ENCODE measurements at places on chromosomes 6 and 20.

GRCh38 chr20:14189794-14190402, 147.5 kb downstream of the FLRT3 start:
- peak; percentile 3 for DNase-seq

GRCh38 chr6:15911753-15912504, 217.0 kb upstream of the MYLIP start:
- DNase-seq = no peak

DNA sequence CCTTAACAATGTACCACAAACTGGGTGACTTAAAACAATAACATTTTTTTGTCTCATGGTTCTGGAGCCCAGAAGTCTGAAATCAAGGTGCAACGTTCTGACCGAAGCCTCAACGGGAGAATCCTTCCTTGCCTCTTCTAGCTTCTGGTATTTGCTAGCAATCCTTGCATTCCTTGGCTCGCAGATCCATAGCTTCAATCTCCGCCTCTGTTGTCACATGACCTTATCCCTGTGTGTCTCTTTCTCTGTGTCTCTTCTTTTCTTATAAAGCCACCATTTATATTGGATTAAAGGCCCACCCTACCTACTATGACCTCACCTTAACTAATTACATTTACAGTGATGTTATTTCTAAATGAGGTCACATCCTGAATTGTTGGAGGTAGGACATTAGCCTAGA, 37.2 kb upstream of the DOK5 start:
- DNase-seq = no peak

DNA sequence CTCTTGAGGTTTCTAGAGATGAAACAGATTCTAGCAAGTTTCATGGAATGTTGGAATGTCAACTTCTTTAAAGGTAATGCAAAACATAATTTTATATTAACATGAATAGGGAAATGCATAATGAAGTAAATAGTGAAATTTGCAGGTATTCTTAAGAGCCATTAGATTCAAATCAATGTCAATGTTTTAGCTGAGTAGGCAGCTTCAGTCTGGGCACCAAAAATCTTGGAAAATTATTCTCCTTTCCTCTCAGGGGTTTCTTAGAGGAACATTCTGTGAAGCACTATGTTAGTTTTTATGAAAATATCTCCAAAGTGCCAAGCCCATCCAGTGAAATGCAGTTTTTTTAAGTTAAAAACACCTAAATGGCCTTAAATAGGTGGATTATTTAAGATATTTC, 300.8 kb downstream of the PAX1 start:
- DNase-seq = no peak

DNA sequence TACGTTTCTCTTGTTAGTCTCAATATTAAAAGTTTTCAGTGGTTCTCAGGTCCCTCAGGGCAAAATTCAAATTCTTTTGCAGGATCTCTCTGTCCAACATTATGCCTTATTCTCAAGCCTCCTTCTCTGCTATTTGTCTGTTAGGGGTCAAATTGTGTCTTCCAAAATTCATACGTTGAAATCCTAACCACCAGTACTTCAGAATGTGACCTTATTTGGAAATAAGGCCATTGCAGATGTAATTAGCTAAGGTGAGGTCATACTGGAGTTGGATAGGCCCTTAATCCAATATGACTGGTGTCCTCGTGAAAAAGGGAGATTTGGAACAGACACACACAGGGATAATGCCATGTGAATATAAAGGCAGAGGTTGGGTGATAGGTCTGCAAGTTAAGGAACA, 64.1 kb upstream of the ADGRF1 start:
- DNase-seq = no peak

- DNase-seq = no peak
Measured at GRCh38 chr6:149441740-149442139, 41.7 kb downstream of the SUMO4 start.

- no peak for DNase-seq
Measured at GRCh38 chr20:19743640-19743995, 14.4 kb upstream of the RIN2 start.

DNA sequence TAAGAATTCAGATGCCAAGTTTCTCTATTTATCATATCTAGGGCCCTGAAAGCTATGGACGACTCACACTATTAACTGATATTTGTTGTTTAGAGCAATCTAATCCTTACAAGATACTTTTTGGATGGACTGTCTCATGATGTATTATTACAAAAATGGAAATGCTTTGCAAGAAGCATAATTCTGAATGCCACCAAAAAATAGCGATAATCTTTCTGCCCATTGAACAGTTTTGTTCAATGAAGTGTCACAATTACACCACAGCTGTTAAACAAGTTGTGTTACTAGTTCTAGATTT, 460.4 kb upstream of the JARID2 start:
- DNase-seq = no peak

DNA sequence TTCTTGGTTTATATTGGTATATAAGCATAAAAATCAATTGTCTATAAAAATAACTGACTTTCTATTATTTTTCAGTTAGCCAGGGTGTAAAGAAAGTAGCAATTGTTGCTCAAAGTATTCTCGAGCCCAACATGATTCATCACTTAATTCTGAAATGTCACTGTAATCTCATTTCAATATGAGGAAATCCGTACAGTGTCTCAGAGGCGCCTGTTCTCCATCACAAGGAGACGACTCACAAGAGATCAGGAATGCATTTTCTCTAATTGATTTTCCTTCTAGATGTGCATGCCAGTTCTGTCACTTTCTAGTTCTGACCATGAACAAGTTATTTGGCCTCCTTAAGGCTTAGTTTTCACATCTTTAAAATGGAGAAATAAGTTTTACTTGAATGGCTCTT, 753.1 kb downstream of the MAFB start:
- DNase-seq = no peak

DNA sequence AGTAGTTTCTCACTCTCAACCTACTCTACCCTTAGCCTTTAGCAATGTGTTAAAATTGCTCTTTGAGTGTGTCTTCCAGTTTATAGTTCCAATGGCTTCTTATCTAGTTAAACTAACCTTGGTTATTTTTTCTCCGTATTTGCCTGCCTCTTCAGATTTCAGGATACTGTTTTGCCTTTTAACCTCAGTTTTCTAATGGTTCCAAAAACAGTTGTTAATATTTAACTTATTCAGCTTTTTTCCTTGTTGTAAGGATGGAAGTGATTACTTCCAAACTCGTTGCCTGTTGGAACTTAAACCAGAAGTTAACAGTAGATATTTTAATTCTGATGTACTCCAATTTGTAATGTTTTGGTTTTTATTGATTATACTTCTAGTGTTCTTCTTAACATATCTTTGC, 1574.9 kb downstream of the HACE1 start:
- DNase-seq = no peak

- no peak for DNase-seq
Measured at GRCh38 chr20:62320581-62321354, 18.0 kb downstream of the ADRM1 start.

DNA sequence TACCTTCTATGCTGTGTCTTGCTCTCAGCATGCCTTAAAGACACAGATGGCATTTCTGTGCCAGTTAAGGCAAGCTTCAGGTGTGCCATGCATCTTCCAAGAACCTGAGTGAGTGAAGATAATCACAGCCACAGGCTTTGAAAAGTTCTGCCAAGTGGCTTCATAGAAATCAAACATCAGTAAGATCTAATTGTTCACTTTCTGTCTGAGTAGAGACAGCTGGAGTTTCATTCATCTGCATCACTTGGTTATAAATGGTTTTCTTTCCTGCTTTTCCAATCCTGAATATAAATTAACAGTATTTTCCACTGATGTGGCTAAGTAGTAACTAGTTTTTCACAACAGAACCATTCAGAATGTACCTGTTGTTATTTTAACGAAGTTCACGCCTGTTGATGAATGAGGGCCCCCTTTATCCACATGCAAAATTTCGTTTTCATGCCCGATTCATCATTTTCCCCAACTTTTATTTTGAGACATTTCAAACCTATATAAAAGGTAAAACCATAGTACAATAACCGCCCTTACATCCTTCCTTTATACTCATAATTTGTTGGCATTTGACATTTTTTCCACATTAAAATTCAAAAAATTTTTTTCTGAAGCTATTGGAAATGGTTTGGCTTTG, 38.6 kb upstream of the KCNG1 start:
- no peak for DNase-seq

- DNase-seq = no peak
Measured at GRCh38 chr20:13041574-13042457, 33.0 kb downstream of the SPTLC3 start.

- no peak for DNase-seq
Measured at GRCh38 chr20:37531856-37532255, 4.2 kb upstream of the BLCAP start.

- DNase-seq = no peak
Measured at GRCh38 chr20:40314278-40314677, 374.8 kb downstream of the MAFB start.

Measured in NCI-H2081 (cell line).